ENCODE measurements at places on chromosomes 16 and 17.

- peak; percentile 37 for DNase-seq
These were observed 863 bp downstream of the ADCY9 start for GRCh38 chr16:4115209-4115948.

DNA sequence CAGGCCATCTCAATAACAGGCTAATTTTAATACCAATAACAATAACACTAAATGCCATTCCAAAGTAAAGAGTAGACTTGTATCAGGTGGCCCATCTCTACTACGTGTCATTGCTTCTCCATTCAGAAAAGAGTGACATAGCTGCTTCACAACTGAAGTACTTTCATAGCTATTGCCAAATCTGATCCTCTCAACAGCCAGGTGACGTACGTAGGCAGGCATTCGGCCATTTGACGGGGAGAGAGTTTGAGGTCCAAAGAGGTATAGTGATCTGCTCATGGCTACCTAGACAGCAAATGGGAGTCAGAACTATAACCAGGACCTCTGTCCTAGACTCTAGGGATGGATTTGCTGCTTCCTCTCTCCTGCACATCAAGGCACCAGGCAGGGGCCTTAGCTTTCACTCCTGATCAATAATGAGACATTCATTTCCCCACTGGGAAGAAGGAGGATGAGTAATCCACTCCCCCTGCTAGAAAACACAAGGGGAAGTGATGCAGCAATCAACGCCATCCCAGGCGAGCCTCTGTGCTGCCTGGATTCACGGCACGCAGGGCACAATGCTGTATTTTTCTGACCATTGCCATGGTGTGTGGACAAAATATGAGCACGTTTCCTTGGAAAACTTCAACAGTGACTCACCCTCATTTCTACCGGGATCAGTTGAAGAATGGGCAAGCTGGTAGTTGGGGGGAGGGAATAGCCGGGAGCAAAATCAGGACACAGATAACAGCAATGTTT is 80.9 kb downstream of the SPACA3 start:
- no peak for DNase-seq

DNA sequence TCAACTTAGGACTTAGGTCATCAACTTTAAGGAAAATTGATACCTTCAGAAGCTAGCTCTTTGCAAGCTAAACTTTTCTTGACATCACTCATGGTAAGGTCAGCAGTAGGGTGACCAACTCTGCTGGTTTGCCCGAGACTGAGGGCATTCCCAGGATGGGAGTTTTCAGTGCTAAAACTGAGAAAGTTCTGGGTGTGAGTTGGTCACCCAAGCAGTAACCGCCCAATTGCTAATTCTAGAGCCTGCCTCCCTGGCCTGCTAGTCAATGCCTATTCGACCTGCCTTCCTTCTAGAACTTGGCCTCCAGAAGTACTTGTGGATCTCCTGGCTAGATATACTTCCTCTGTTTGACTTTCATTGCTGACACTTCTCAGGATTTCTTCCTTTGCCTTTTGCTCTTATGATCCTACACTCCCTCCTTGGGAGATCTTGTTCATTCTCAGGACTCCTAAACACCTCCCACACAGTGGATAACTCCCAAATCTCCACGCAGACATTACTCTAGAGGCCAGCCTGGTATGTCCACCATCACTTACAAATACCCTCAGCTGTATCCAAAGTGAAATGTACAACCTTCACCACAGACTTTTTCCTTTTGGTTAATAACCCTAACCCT is 10.5 kb upstream of the MYO18A start:
- no peak for DNase-seq

- no peak for DNase-seq
These were observed 24.4 kb downstream of the ARHGAP17 start for GRCh38 chr16:24990803-24991202.

- DNase-seq: no peak
These were observed 15.1 kb upstream of the CDIPT start for GRCh38 chr16:29878172-29878571.

GRCh38 chr16:53912155-53912554 is 208.2 kb downstream of the FTO start:
- DNase-seq: peak; percentile 71

- no peak for DNase-seq
These were observed 22.5 kb downstream of the SPPL2C start for GRCh38 chr17:45867171-45867570.

GRCh38 chr16:58417600-58417999 is 25.3 kb downstream of the GINS3 start:
- no peak for DNase-seq

GRCh38 chr17:58624751-58625150 is 67.1 kb downstream of the TEX14 start:
- DNase-seq: no peak

GRCh38 chr17:38568845-38569510 is 36.8 kb downstream of the SRCIN1 start:
- no peak for DNase-seq

DNA sequence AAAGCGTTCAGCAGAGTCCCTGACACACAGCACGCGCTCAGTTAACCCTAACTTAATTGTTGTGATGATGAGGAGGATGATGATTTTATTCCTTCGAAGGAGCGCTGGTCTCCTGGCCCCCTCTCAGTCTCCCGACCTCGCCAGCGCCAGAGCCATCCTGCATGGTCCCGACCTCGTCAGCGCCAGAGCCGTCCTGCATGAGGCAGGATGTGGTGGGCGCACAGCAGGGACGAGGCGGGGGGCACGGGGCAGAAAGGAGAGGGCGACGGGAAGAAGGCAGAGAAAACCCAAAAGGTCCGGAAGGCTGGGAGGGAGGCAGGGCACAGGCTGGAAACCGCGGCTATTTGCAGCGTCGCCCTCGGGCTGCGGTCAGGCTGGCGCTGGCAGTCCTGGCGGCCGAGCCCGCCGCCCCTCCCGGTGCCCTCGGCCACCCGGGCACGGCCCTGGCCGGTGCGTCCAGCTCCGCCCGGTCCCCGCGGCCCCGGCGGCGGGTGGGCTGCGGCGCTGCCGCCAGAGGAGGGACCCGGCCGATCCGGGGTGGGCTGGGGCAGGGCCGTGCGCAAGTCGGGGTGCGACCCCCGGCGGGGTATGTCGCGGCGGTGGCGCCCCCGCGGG is 3.0 kb upstream of the TAC4 start:
- DNase-seq: no peak

DNA sequence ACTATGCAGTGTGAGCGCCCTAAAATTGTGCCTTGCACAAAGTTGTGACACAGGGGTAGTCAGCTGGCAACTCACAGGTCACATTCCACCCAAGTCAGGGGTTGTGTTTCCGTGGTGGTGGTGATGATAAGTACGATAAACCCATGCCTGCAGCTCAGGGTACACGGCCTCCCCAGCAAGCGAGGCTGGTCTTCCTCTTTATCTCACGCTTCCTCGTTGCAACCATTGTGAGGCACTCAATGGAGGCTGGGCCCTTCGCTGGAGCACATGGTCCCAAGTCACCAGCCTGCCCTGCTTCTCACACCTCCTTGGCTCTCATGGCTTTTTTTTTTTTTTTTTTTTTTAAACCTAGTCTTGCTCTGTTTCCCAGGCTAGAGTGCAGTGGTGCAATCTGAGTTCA is 307.5 kb downstream of the CPPED1 start:
- no peak for DNase-seq

- DNase-seq: no peak
These were observed 408.0 kb downstream of the SLC39A11 start for GRCh38 chr17:72684405-72685020.

- no peak for DNase-seq
These were observed 81.3 kb downstream of the METRNL start for GRCh38 chr17:83160443-83161297.

DNA sequence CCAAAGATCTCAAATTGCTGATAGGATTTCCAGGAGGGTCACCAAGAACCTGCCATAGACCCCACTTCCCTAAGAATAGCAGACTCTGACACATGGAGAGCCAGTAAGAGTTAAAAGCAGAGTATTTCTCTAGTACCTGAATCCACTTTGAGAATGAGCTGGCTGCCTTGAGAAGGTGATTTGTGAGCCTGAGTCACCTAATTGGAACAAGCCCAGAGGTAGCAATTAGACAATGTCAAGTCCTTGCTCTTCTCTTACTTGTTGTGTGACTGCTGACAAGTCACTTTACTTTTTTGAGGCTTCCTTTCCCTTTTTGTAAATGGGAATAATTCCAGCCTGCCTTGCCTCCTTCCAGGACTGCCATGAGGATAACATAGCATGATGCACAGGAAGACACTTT is 76.1 kb upstream of the ASIC2 start:
- no peak for DNase-seq

DNA sequence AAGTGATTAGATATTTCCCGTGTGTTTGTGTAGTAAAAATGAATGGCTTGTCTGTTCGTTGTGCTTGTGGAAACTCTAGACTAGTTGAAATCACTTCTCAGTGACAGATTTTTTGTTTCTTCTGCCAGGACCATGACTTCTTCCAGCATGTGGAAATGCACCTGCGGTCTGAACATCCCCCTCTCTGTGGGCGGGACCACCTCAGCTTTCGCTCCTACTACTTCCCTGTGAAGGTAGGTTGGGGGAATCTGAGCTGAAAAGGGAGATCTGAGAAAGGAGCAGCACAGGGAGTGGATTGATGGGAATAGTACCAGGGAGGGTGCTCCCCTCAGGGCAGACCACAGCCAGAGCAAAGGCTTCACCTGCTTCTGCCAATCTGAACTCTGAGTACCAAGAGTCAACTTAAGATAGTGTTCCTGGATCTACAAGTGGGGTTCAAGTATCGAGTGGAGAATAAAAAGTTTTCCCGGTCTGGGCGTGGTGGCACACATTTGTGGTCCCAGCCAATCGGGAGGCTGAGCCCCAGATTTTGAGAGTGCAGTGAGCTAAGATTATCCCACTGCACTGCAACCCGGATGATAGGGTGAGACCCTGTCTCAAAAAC is 47.5 kb downstream of the SF3B3 start:
- DNase-seq: no peak

GRCh38 chr16:30054959-30055553 is 10.5 kb upstream of the ALDOA start:
- peak; percentile 58 for DNase-seq

DNA sequence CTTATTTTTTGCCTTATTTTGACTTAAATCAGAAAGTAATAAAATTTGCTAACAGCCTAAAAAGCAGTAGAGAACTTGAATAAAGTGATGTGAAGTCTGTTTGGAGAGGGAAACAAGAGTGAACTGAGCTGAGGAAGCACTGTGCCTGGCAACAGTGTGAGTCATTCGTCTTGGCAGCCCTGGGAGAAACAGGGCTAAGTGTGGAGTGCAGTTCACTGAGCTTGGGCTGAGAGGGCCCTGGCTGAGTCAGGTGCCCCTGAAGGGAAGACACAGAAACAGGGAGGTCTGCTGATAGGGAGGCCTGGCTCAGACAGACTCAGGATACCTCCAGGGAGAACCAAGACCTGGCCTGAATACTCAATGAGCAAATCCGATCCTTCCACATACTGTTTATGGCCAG is 132.1 kb downstream of the HS3ST4 start:
- no peak for DNase-seq

GRCh38 chr17:50360486-50361115 is 12.4 kb downstream of the MRPL27 start:
- DNase-seq: no peak

DNA sequence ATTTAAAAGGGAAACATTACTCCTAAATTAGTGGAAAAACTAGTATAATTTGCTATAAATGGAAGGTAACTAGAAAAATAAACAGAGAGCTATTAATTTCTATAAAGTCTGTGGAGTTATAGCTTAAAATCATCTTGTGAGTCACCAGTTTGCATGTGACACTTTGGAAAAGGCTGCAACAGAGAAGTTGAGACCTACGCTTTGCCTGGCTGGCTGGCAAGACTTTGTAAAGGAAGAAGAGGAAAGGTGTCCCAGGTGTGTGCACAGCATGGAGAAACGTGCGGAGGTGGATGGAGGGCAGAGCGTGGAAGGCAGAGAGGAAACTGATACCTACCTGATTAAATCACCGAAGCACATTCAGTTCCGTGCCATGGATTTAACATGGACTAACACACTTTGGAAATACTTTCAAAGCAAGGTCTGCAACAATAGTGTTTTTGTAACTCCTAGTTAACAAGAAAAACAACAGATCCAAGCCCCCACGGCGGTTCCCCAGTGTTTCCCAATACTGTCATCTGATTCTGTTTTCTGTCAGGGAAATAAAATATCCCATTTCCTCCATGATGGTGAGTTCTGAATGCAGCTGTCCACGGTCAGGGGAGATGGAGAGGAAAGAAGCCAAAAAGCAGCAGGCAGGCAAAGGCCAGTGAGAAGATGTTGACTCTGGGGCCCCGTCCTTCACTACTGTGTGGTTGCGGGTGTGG is 134.8 kb downstream of the XYLT1 start:
- DNase-seq: no peak

DNA sequence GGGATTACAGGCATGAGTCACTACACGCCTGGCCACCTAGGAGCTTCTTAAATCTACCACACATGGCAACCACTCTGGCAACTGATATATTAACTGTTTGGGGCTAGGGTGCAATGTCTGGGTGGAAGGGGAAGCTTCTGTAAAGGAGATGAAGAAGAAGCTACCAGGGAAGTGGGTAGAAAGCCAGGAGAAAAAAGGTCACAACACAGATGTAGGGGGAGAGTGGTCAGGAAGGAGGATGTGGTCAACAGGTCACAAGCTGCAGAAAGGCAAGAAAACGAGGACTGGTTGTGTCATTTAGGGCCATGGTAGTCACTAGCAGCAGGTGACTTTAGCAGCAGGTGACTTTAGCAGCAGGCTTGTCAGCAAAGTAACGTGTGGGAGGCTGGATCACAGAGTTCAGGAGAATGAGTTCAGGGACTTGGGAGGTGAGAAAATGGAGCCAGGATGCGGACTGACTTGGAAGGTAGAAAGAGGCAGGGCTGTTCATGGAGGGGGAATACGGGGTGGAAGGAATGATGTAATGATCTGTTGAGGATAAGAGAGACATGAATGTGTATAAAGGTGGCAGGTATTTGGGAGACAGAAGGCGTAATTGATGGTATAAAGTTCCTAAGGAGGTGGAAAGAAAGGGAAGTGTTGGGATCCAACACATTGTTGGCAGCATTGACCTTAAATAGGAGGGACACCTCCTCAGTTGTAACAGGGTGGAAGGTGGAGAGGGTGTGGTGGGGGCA is 16.3 kb upstream of the WFIKKN2 start:
- DNase-seq: peak; percentile 18

- DNase-seq: no peak
These were observed 59.3 kb upstream of the BCO1 start for GRCh38 chr16:81179219-81179618.

All from activated CD4-positive, alpha-beta T cell treated with anti-CD3 and anti-CD28 coated beads, Interleukin-2, amount 50 U/mL, for 16 hours (primary cell).